ENCODE measurements at places on chromosomes 3 and 15.

- no peak for DNase-seq
Measured at GRCh38 chr3:151476344-151477018, 15.6 kb upstream of the IGSF10 start.

DNA sequence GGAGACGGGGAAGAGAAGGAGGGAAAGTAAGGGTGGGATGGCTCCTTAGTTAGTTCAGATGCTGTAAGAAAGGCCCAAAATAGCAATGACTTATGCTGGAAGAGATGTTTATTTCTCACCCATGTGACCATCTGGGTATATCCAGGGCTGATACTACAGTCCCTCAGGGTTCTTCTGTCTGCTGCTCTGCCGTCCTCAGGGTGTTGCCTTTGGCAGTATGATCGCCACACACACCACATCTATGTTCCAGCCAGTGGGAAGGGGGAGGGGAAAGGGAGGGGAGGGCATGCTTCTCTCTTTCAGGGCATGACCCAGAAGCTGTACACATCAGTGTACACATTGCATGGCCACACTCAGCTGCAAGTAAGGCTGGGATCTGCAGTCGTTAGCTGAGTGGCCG, 10.2 kb downstream of the CD276 start:
- DNase-seq, result no peak

- no peak for DNase-seq
Measured at GRCh38 chr3:14430706-14431451, 28.5 kb downstream of the SLC6A6 start.

DNA sequence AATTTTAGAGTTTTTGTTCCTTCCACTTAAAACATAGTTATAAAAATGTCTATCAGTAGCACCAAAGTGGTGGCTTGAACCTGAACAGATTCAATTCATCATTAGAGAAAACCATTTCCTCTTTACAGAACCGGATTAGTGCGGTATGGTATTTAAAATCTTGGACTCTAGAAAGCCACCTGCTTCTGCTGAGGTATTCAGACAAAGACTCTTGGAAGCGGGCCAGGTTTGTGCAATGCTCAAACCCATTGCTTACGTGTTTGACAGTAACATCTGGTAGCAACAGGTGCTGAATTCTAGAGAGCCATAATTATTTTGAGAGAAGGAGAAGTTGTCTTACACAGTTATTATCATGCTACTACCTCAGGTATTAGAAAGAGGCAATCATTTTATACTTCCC, 290.5 kb downstream of the NAALADL2 start:
- no peak for DNase-seq

DNA sequence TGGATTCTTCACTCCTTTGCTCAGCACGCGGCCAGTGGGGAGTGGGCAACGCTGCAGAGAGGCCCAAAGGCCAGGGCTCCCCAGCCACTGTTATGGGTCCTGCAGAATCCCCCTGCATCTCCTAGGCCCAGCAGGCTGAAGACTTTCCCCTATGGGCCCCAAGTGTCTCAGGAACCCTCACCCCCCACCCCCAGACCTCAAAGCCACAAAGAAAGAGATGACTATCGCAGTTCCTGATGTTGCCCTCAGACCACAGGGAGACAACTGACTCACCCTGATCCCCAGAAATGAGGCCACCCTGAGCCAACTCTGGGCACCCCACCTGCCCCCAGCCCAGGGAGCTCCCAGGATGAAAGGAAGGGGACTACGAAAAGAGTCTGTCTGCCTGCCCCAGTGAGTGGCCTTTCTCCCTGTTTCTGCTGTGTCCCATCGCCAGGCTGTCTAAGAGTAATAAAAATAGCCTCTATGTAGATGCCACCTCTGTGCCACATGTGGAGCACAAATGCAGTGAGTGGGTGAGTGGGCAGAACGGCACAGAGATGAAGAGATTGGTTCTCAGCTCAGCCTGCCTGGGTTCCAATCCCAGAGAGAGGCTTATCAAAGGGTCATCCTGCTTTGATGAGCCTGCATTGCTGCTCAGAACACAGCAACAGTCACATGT, 283.0 kb downstream of the UACA start:
- DNase-seq, result peak; percentile 32

DNA sequence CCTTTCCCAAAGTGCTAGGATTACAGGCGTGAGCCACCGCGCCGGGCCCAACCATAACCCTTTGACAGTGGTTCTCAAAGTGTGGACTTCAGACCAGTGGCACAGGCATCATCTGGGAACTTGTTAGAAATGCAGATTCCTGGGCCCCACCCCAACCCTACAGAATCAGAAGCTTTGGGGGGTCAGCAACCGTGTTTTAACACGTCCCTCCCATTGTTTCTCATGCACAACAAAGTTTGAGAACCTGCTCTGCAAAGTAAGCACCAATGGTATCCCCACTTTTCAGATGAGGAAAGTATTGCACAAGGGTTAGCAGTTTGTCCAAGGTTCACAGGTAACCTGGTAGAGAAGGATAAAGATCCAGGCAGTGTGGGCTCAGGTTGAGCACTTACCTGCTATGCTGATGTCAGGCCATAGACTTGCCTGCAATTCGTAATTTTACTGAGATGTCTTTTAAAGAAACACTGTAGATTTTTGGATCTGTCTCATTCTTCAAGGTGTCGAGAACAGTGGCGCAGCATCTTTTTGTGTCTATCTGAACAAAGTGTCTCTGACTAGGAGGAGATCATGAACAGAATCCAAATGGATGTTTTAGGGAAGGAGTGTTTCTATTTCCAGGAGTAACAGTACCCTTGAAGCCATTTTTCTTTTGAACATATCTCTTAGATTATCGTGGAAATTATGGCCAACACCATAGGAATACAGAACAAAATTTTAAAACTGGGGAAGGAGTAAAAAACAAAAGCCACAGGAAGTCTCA, 2.5 kb downstream of the GXYLT2 start:
- no peak for DNase-seq

DNA sequence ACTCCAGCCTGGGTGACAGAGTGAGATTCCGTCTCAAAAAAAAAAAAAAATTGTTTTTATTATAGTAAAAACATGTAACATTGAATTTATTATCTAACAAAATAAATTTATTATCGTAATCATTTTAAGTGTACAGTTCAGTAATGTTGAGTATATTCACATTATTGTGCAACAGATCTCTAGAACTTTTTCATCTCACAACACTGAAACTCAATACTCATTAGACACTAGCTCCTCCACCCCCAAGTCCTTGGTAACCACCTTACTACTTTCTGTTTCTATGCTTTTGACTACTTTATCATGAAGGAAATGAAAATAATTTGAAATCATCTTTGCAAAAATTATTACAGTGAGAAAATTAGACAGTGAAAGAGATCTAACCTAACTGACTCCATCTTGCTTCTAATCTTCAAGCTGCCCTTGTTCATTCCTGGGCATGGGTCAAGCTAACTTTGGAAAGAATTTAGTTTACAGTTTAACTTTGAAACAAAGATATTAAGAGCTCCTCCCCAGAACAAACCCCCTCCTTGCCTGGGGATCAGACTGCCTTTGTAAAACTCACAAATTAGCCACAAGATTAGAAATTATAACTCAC, 15.0 kb upstream of the FYCO1 start:
- no peak for DNase-seq

GRCh38 chr3:186152889-186153292, 44.0 kb upstream of the ETV5 start:
- no peak for DNase-seq

DNA sequence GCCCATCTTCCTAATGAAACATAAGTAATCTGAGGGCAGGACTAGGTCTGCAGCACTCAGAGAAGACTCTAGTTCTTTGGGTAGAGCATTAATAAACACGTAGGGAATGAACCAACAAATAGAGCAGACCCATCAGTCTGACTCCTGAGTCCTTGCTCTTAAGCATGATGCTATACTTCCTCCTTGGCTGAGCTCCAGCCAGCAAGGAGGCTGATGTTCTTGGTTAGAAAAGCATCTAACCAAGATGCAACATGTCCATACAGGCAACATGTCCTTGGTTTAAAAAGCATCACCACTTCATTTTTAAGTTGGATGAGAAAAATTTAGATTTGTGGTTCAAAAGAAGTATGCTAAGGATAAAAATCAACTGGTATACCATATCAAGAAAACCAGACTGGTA, 8.5 kb upstream of the MYH15 start:
- no peak for DNase-seq

DNA sequence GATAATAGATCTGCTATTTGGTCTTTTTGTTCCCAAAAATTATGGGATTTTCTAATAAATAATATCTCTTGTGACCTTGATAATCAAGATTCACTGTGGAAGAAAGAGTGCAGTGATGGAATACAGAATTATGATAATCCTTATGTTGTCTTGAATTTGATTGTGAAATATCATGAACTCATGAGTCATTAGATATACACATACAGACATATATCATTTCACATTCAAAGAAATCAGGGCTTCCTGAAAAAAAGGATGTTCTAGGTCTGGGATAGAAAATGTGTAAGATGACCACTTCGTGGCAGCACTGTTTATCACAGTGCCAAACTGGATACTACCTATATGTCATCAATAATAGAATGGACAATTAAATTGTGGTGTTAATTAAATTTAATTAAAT, 97.7 kb downstream of the DPH6 start:
- no peak for DNase-seq

DNA sequence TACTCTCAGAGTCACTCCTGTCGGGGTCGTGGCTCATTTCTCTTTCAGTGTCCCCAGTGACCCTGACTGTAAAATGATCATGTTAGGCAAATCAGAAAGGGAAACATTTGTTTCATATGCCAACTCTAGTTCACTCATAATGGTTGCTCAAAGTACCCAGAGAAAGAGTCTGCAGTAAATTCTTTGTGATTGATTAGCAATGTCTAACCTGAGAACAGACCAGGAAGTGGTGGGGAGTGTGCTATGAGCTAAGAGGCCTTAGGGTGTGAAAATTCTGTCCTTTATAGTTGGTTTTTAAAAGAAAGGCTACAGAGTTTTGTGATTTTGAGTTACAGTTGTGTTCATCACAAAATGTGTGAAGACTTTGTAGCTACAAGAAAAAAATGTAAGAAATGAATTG, 108.9 kb downstream of the EDEM1 start:
- DNase-seq, result no peak

- DNase-seq, result no peak
Measured at GRCh38 chr15:62737551-62737950, 305.0 kb upstream of the TPM1 start.

DNA sequence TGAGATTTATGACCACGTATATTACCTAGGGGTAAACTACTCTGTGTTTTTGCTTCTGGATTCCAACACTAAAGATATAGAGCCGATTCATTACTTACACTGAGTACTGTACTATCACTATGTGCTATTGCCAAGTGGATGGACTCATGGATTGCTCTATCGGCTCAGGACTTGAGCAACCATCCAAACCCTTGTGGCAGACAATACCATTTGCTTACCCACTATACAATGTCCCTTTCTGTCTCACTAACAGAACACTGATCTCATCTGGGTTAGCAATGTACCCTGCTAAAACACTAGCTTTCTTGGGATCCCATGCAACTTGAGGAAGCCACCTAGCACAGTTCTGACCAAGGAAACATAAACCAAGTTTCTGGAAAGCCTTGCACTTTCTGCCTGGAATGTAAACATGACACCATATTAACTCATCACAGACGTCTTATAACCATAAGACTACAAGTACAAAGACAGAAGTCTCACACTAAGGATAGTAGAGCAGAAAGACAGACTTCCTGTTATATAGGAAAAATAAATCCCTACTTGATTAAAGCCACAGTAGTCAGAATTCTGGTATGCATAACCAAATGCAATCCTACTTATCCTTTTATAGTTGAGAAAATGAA, 38.6 kb downstream of the HACD2 start:
- no peak for DNase-seq

DNA sequence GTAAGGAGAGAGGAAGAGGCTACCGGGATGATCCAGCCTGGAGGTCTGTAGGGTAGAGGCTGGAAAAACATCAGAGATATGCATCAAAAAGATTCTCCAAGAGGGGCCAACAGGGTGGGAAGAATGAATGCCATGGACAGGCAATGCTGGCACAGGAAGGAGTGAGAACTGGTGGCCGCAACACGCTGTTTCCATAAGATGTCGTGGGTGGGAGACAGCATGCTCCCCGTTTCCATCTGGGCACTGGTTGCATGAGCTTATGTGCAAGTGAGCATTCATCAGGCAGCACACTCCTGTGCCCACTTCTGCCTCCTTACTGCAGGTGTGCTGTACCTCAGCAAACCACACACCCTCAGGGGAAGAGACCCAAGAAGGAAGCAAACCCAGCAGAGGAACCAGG, 59.4 kb downstream of the GABRB3 start:
- DNase-seq, result no peak

DNA sequence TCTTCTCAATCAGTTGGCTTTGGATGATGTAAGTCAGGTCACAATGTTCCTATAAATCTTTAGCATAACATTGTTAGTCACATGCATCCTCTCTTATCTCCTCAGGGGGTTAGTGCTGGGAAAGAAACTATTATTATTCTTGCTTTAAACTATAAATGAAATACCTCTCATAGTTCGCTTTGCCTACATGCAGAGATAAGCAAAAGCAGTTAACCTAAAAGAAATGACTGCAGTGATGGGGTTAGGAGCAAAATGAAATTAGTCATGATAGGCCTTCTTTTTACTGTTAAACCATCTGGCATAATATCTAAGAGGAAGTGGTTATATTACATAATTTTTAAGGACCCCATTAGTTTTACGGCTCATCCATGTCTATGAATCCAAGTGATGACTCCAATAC, 91.7 kb upstream of the IGSF10 start:
- no peak for DNase-seq

GRCh38 chr3:122451371-122451770, 35.5 kb upstream of the WDR5B start:
- DNase-seq, result no peak

- DNase-seq, result no peak
Measured at GRCh38 chr15:60913900-60914299, 315.2 kb downstream of the RORA start.

GRCh38 chr3:46395210-46395661, 11.6 kb downstream of the CCR5AS start:
- DNase-seq, result no peak
